DMS53 (cell line): ENCODE measurements at places on chromosomes 5 and 9.
A peak's percentile ranks its signal among the peaks of the same experiment; 100 is the strongest.

- no peak for DNase-seq
Observed at GRCh38 chr5:170025853-170026252, 45.6 kb upstream of the INSYN2B start.

- no peak for DNase-seq
Observed at GRCh38 chr5:14590949-14591348, 9.4 kb downstream of the OTULINL start.

DNA sequence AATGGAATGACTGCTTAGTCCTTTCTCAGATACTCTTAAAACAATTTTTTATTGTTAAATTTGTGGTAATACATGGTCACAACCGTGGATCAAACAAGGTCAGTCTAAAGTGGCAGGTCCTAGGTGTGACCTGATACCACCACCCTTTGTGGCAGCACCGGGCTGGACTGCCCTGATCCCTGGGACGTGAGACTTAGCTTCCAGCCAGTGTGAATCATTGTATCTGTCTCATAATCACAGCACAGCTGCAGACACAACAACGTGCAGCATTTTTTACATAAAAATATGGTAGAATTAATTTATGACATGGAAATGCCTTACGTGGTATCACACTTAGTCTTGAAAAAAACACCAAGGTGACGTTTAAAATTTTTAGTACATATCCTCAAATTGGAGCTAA is 7.8 kb downstream of the TOR1B start:
- no peak for DNase-seq

DNA sequence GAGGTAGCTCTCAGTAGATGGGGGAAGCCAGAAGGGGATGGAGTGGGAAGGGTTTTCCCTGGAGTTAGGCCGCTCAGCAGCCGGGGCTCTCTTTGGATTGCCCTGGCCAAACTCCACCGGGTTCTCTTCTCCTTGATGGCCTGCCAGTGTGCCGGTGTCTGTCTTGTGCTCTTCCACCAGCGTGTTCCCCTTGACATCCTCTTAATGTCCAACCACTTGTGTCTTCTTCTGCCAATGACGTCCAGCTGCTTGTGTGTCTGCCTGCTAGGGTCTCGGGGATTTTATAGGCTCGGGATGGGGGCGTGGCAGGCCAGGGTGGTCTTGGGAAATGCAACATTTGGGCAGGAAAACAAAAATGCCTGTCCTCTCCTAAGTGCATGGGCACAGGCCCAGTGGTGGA is 313.1 kb upstream of the PUM3 start:
- no peak for DNase-seq

- no peak for DNase-seq
Observed at GRCh38 chr5:8473827-8474568, 605.0 kb downstream of the MTRR start.

GRCh38 chr9:34375901-34376595 is 650 bp downstream of the MYORG start:
- DNase-seq: peak; percentile 69

GRCh38 chr5:75387806-75388205 is 50.8 kb downstream of the HMGCR start:
- DNase-seq: no peak

GRCh38 chr9:131165523-131165922 is 40.1 kb downstream of the NUP214 start:
- DNase-seq: no peak

DNA sequence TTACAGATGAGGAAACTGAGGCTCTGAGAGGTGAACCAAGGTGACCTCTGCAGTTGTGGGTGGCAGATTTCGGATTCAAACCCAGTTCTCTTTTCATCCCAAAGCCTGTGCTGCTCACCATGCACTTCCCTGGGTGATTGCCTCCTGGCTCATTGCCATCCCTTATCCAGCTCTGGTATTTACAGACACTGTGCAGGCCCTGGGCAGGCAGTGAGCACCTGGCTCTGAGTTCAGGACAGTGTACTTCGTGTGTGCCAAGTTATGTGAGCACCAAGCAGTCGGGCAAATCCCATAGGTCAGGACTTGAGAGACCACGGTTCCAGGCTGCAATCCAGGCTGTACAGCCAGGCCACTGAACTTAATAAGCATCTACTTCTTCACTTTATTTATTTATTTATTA is 1.4 kb downstream of the LRSAM1 start:
- peak; percentile 49 for DNase-seq

GRCh38 chr9:135339378-135339973 is 140.1 kb upstream of the PPP1R26 start:
- no peak for DNase-seq

GRCh38 chr5:80283360-80283759 is 27.5 kb upstream of the SERINC5 start:
- DNase-seq: no peak

DNA sequence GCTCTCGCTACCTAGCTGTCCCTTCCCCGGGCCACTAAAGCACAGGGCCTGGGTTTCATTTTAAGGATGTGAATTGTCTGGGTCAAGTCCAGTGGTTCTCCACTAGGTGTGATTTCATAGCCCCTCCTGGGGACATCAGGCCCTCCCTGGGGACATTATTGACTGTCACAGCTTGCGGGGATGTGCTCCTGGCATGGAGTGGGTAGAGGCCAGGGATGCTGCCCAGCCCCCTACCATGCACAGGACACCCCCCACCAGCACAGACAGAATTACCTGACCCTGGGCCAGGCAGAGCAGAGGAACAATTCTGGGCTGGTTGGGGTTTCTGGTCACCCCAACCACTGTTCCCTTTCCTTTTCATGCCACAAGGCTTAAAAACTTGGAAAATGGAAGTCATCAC is 4.1 kb downstream of the FAM78A start:
- DNase-seq: no peak

GRCh38 chr5:56670916-56671315 is 144.4 kb upstream of the MAP3K1 start:
- no peak for DNase-seq

DNA sequence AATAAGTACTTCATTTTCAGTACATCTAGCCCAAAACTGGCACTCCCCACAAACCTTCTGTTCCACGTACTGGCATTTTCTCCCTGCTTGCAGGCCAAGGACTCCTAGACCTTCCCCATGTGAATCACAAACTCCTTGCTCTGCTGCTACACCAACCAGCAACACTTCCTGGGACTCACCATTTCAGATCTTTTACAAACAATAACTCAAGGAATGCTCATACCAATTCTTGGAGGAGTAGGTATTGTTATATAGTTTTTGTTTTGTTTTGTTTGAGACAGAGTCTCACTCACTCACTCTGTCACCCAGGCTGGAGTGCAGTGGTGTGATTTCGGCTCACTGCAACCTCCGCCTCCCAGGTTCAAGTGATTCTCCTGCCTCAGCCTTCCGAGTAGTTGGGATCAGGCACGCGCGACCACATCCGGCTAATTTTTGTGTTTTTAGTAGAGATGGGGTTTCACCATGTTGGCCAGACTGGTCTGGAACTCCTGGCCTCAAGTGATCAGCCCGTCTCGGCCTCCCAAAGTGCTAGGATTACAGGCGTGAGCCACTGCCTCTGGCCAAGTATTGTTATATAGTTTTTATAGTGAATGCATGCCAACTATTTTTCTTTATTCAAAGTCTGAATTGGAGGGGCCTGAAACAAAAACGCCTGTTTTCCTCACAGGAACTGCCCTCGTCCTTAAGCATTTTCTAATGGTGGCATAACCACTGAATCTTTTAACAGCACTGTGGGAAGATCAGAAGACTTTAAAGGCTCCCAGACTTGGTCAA is 210.8 kb downstream of the TSSK1B start:
- DNase-seq: no peak

DNA sequence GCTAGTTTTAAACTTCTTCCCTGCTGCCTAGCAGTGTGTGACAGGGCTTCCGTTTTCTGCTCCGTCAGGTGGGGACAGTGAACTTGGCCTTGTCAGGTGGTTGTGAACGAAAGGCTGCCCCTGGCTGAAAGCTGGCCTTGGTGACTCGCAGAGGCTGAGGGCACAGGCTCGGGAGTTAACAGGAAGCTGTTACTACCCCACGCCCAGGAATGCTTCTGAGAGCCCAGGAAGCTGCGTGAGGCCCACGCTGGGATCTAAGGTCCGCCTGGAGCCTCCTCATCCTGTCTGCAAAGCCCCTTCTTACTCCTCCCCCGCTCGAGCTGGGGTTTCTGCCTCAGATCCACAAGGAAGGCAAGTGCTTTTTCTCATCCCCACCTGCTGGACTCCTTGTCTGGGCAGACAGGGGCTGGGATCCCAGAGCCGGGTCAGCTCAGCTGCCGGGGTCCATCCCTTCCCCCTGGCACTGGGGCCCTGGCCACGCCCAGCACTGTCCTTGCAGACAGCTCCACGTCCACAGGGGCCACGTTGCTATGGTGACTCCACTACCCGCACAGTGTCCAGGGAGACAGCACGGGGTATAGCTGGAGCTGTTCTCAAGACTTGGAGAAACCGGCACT is 124.7 kb upstream of the TBC1D2 start:
- DNase-seq: no peak

DNA sequence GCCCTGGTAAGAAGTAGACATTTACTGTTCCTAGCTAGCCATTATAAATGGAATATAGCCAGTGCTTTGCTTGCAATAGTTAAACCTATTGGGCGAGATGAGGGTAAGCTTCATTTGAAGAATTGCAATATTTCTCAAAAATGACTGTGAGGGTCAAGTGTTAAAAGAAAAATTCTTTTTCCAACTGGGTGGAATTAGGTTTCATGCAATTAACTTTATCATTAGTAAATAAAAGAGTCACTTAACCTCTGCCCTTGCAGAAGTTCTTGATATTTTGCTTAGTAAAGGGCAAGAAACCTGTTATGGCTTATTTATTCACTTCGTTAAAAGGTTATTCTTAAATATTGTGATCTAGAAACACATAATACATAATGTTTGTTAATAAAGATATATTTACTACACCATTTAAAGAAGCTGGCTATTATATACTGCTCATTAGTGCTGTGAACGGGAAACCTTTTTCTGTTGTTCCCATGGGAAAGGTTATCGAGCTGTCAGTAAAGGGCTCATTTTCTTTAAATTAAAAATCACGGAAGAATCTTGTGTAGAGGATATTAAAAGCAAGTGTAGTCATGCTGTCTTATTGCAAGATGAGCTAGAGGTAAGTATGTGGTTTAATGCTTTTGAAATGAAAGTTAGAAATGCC is 370.5 kb downstream of the CSNK1G3 start:
- no peak for DNase-seq

GRCh38 chr9:119884438-119884837 is 515.2 kb upstream of the BRINP1 start:
- no peak for DNase-seq

- DNase-seq: peak; percentile 31
Observed at GRCh38 chr9:126415741-126416370, 89.2 kb downstream of the MVB12B start.

GRCh38 chr9:135567311-135567710 is 5.8 kb downstream of the PAEP start:
- no peak for DNase-seq

- no peak for DNase-seq
Observed at GRCh38 chr5:169248550-169248949, 52.4 kb downstream of the SLIT3 start.

- no peak for DNase-seq
Observed at GRCh38 chr5:149217096-149217802, 54.4 kb upstream of the AFAP1L1 start.

DNA sequence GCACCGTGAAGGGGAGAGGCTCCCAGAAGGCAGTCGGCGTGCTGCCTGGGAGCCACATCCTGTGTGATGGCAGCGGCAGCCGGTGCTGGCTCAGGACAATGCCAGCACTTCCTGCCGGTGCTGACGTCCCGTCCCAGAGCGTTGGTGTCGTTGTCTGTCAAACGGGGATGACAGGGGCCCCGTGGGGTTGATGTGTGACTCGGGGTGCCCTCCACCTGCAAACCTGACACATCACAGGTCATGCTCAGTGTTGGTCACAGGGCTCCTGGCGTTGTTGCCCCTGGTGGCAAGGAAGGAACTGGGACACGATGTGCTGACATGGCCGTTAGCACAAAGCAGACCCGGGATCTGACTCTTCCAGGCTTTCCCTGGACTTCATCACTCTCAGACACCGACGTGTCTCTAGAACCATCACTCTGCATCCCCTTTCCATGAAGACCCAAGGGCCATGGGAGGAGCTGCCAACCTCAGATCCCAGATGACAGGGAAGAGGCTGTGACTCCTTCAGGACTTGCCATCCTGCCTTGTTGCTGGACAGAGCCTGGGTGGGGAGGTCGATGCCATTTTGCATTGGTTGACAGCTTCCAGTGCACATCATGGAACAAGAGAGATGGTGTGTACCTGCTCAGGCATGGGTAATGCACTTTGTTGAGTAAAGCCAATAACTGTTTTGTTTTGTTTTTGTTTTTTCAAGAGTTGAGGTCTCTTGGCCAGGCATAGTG is 21.5 kb downstream of the PLPP7 start:
- DNase-seq: peak; percentile 85

DNA sequence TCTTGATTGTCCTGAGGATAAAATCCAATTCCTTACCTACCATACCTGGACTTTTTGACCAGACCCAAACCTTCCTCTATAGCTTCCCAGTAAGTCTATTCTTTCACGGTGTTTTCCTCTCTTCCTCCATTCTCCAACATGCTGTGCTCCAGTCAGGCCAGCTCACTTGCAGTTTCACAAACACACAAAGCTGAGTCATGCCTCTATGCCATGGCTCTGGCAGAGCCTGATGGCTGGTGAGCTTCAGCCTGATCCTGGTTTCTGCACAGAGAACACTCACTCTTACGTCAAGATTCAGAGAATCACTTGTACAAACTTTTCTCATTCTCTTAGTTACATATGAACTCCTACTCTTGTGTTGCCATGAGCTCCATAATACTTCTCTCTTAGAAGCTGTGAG is 27.7 kb upstream of the PAX5 start:
- DNase-seq: peak; percentile 61

GRCh38 chr5:136364307-136364706 is 1.0 kb downstream of the TRPC7 start:
- DNase-seq: peak; percentile 51

DNA sequence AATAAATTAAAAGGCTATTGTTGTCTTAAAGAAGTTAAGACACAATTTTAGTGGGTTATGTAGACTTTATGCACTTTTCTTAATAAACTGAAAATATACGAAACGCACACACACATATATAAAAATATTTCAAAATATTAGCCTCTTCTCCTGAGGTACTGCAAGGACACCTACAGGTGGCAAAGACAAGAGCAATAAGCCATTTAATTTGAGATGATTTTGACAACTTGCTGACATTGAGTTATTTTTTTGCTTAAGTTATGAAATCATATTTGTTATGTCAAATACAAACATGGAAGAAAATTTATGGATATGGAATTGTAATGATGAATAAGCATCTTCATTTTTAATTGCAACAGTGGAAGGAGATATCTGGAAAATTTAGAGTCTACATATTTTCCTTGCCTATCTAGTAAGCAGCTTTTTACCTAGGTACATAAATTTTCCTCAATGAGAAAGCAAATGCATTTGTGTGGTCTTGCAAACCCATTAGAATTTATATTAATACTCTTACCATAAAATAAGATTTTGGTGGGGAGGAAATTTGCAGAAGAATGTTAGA is 301.6 kb downstream of the ISL1 start:
- peak; percentile 39 for DNase-seq

DNA sequence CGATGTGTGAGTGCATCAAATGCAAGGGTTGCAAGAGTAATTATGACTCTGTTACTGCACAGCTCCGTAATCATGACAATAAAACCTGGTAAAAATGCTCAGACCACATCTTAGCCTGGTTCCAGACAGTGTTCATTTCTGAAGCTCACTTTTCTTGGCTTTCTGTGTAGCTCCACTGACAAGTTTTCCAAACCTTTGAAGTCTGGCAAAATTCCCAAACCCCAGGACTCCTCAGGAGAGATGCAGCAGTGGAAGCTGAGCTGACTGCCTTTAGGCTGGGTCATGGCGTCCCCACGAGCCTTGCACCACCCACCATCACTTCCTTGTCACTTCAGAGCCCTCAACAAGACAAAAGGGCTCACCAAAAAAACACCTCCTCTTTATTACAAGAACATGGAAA is 131.6 kb upstream of the TAS2R1 start:
- no peak for DNase-seq
